ENCODE measurements at places on chromosomes 16 and 17. TPM values are rescaled to one million over a fixed set of nuclear protein-coding genes. Genes with fewer than 3 reads are reported as not detected.

The FAHD1 gene
- total RNA-seq, result 58.8 TPM

The CDR2L gene
- 25.1 TPM for total RNA-seq

The MILR1 gene
- total RNA-seq, result 52.6 TPM

The CHD9NB gene
- total RNA-seq, result 1.8 TPM

The CCL16 gene
- not detected for total RNA-seq

The VAT1L gene
- total RNA-seq, result not detected

The DNAI2 gene
- not detected for total RNA-seq

DNA sequence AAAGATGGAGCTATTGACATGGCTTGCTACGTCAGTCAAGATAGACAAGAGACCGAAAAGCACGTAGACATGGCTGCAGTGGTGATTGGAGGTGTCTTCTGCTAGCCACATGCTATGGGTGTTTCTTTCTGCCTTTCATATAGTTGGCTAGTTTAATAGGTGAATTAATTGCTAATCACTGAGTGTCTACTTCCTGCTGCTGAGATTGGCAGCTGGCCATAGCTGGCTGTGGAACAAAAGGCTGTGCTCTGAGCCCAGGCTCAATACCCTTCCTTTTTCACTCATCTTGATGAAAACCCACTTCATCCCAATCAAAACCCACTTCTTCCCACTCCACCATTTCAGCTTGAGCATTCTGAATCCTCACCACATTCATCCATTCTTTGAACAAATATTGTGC lies 221.4 kb upstream of the MAF start:
- DNase-seq, result no peak

- DNase-seq, result peak; percentile 11
Observed at GRCh38 chr17:56577843-56578204, 15.7 kb upstream of the NOG start.

- peak; percentile 96 for DNase-seq
Observed at GRCh38 chr17:41071606-41072360, 6.1 kb upstream of the KRTAP2-4 start.

GRCh38 chr16:76816475-76816874 lies 374.5 kb upstream of the MON1B start:
- no peak for DNase-seq

- no peak for DNase-seq
Observed at GRCh38 chr17:28871056-28871579, 16.3 kb downstream of the ERAL1 start.

GRCh38 chr17:74566132-74566753 lies 1.1 kb downstream of the CD300H start:
- no peak for DNase-seq

- DNase-seq, result peak; percentile 35
Observed at GRCh38 chr16:31430380-31431052, 2.4 kb upstream of the COX6A2 start.

- DNase-seq, result no peak
Observed at GRCh38 chr17:13647543-13648021, 45.9 kb upstream of the HS3ST3A1 start.

- DNase-seq, result no peak
Observed at GRCh38 chr16:66750279-66751052, 943 bp downstream of the DYNC1LI2 start.

GRCh38 chr17:69142175-69142802 lies 594 bp upstream of the ABCA6 start:
- DNase-seq, result peak; percentile 2

DNA sequence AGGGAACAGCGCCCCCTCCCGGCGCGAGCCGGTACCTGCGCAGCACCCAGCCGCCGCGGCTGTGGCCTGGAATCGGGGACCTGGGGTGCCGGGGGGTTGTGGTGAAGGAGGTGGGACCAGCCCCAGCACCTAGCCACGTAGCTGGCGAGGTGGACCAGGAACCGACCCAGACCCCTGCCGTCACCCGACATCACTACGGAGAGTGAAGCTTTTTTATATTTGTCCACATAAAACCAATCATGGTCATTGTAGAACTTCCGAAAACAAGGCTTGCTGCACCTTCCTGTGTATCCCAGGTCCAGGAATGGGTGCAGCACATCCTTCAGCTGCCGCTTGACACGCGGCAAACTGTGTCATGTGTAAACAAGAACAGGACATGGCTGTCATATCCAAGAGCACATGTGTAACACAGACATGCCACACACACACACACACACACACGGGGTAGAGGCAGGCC lies 1.3 kb downstream of the HBQ1 start:
- DNase-seq, result peak; percentile 21

DNA sequence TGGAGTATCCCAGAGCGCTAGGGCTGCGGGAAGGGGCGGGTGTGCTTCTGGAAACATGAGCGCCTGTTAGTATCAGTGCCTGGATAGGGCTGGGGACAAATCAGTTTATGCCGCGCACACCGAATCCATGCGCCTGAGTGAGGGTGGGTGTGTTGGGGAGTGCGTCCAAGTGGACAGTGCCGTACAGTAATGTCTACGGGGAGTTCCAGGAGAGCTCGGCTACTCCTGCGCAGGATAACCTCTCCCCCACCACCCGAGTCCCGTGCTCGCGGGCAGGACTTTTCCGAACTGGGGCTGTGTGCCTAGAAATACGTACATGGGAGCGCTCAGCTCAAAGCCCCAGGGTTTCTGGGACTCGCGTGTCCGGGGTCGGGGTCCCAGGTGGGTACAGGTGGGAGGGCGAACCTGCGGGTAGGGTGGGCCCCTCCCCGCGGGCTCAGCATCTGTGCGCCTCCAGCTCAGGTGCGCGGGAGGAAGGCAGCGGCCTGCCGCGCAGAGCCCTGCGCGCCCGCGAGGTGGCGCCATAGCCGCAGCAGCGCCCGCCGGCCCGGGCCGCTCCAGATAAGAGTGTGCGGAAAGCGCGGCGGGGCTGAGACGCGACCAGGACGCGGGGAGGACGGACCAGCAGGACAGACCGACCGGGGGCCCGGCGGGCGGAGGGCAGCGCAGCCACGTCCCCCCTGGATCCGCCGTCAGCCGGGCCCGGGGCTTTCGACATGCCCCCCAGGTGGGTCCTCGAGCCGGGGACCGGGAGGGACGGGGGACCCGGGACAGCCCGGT lies at the start of gene HIC1:
TSS of gene HIC1 (plus strand) at position 592 of the 780 bp plus-strand sequence. CDS start 1,588 bp downstream, outside the sequence.
- DNase-seq, result peak; percentile 62

DNA sequence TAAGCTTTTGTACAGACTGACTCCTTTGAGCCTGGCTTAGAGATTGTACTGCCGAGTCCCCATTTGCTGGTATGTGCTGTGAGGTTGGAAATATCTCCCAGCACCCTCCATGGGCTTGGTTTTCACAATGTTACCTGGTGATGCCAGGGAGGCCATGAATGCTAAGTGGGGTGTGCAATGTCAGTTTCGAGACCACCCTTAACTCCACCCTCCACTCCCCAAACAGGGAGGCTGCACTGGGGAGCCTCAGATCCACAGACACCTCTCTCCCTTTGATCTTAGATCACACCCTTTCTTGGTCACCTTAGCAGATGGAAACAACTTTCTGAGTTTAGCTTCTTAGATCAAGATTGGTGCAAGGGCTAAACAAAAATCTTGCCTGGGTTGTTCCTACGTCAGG lies 28.6 kb upstream of the PIK3R6 start:
- no peak for DNase-seq

DNA sequence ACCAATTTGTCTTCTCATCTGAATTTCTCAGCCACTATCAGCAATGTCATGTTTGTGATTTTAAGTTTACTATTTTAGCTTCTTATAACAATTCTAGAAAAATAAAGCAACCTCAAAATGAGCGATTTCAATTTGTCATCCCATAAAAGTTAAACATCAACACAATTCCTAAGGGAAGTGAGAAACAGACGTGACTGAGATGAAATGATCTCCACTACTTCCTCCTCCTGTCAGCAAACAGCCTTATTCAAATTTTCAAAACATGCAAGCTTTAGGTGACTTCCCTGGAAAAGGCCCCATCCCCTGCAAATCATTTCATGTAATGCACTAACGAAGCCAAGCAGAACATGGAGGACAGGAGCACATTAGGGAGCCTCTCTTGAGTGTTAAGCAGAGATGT lies 64.9 kb downstream of the ZNF652 start:
- no peak for DNase-seq

- no peak for DNase-seq
Observed at GRCh38 chr17:3966720-3967363, 2.6 kb upstream of the ATP2A3 start.

GRCh38 chr17:75754378-75755204 lies 10.4 kb downstream of the GALK1 start:
- DNase-seq, result no peak

DNA sequence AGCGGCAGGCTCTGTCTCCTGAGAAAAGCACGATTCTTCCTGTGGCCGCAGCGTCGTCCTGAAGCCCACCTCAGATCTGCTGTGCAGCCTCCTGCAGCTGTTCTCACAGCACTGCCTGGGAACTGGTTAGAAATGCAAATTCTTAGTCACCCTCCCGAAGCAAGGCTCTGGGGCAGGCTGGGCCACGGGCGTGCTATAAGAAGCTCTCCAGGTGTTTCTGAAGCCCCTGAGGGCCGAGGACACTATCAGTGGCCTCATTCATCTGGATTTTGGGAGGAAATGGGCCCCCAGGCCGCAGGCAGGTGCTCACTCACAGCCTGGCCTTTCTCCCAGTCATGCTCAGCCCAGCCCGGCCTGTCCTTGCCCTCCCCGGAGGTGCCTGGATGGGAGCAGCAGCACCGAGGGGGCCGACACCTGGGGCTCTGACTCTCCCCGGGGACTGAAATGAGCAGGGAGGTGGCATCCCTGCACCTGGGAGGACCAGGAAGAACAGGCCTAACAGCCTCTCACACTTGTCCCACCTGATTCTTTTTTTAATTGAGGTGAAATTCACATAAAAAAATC lies 10.4 kb upstream of the NLRC3 start:
- DNase-seq, result no peak

- no peak for DNase-seq
Observed at GRCh38 chr17:81515530-81516041, 3.0 kb upstream of the ACTG1 start.

GRCh38 chr16:78915811-78916345 lies 684.7 kb downstream of the MAF start:
- no peak for DNase-seq

GRCh38 chr16:79283578-79283977 lies 317.0 kb downstream of the MAF start:
- DNase-seq, result no peak

DNA sequence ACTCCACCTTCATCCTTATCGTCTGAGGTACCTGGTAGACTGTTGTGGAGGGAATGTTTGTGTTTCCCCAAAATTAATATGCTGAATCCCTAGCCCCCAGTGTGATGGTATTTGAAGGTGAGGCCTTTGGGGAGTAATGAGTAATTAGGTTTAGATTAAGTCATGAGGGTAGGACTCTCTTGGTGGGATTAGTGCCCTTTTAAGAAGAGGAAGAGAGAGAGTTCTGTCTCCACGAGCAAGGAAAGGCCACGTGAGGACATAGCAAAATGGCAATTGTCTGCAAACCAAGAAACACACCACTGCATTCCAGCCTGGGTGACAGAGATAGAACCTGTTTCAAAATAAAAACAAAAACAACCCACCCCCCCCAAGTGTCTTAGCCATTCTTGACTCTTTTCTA lies 21.0 kb upstream of the DDX52 start:
- DNase-seq, result no peak

DNA sequence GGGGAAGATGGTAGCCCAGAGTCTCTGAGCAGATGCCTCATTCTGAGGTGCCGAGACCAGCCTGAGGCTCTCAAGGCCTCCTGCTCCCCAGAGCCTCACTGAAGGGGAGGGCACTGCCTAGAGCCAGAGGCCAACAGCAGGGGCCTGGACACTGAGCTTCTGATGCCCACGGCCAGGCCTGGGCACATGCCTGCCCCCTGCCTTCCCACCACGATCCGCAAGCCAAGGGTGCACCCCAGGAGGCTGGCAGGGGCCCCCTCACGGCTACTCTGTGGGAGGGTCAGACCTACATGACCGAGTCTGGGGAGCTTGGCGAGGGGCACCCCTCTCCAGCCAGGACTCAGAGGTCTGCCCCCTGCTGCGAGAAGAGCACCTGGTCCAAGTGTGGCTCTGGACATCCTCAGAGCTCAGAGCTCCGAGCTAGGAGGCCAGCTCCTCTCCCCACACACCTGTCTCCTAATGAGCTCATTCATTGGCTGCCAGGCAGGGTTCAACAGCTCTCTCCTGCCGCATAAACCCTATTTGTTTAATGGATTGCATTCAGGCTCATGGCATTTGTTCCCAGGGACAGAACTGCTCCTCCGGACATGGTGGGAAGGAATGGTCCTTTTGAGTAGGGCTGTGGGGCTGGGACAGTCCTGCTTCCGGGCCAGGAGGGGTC lies 13.9 kb downstream of the OTOP3 start:
- DNase-seq, result no peak

DNA sequence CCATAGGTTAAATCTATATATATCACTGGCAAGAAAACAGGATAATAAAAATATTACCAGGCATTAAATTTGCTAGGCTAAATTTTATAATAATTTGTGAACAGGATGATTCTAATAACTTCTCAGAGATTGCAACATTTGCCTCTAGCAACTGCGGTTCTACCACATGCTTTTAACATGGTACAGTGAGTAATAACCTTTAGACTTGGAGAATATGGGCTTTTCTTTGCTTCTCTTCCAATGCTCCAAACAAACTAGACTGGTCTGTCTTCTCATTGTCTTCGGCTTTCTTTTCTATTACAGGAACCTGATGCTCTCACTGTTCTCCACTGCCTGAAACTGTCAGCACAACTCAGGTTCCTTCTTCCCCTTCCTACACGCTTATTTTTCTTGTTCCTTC lies 80.6 kb downstream of the CA4 start:
- DNase-seq, result peak; percentile 9

DNA sequence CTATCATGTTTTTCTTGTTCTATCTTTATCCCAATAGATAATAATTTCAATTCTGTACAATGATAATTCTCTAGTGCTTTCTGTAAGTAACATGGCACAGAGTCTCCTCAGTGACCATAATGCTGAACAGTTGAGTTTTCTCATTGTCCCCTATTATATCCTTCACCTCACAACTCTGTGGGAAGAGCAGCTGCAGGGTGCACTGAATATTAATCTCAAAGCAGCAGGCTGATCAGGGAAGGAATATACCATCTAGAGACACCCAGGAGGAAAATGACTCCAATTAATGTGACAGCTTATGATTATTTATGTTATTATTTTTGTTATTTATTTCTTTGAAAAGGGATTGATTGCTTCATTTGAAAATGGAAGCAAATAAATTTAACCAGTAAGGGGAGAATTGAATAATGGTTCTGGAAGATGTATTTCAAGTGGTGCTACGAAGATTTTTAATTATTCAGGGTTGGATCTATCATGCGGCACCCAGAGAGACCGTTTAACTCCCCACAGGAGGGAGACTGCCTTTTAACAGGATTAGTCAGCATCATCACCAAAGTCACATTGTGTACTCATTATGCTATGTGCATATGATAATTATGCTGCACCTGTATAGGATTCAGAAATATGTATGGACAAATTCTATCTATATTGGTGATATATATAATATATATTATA lies 1015.7 kb upstream of the GOT2 start:
- no peak for DNase-seq
